Activated T-helper 1 cell treated with anti-CD3 and anti-CD28 coated beads, Interleukin-2, amount 50 U/mL, for 16 hours (primary cell): ENCODE measurements at places on chromosomes 5 and 9.
A peak's percentile ranks its signal among the peaks of the same experiment; 100 is the strongest.

- DNase-seq: no peak
These were observed 142.5 kb downstream of the GABRB2 start for GRCh38 chr5:161403996-161404395.

- no peak for DNase-seq
These were observed 111.0 kb downstream of the NDUFS4 start for GRCh38 chr5:53671447-53671846.

- DNase-seq: no peak
These were observed 47.2 kb downstream of the XRCC4 start for GRCh38 chr5:83124593-83124992.

DNA sequence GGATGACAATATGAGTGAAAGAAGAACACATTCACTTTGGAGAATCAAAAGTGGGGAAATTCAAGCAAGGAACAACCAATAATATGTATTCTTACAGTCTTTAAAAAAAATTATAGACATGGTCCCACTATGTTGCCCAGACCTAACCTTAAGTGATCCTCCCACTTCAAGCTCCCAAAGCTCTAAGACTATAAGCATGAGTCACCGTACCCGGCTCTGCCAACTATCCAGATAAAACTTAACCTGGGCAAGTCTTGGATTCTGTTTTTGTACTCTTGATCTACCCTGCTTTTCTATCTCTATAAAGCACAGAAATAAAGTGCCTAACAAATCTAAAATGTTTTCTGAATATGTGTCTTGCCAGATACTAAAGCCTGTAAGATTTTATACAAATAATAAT, 30.9 kb downstream of the CEMIP2 start:
- DNase-seq: no peak

DNA sequence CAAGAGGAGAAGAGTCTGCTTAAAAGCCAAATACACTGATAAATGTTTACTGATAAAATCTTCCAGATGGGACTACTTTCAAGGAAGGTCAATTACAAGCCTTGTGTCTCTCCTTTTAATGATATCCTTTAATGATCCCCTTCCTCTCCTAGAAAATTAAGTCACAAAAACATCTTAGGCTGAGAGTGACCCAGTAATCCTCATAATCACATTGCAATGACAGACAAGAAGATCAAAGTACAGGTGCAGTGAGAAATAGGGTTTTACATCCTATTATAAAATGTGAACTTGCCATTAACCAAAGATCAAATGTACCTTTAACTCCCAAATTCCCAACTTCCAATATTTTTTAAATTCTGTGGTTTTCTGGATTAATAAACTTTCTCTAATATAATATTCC, 514.8 kb downstream of the RAB3C start:
- no peak for DNase-seq

- peak; percentile 46 for DNase-seq
These were observed 5.7 kb downstream of the TMC1 start for GRCh38 chr9:72526901-72527800.
